ENCODE measurements at places on chromosomes 6 and 20.

GRCh38 chr6:23532227-23532626 is 593.8 kb upstream of the NRSN1 start:
- no peak for DNase-seq

DNA sequence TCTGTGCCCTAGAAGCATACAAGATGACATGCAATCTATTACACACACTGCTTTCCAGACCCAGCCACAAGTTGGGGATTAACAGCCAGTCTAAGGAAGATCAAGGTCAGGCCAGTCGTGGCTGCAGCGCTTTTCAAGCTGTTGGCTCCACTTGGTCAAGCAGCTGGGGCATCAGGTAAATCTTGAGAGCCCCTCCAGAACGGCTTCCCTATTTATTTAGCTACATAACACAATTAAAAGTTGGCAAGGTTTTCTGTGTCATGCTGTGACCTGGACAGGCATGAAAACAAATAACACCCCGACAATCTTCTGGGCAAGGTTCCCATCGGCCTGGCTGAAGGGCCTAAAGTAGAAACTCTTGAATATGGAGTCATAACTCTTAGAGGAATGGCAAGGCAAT is 524.3 kb downstream of the PRKN start:
- DNase-seq, result no peak

DNA sequence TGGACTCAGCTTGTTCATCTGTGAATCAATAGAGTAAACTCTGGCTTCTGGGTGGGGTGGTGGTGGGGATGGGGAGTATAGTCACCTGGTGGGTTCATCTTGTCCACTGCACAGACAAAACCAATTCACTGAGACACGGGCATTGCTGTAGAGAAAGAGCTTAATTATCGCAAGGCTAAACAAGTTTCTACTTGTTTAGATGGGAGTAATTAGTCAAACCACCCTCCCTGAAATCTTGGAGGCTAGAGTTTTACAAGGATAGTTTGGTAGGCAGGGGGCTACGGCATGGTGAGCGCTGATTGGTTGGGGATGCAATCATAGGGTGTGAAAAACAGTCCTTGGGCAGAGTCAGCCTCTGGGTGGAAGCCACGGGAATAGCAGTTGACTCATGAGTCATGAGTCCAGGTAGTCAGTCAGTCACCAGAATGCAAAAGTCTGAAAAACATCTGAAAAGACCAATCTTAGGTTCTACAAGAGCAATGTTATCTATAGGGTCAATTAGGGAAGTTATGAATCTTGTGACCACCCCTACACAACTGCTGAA is 77.8 kb downstream of the STMND1 start:
- DNase-seq, result peak; percentile 17

- DNase-seq, result no peak
Observed at GRCh38 chr6:135329851-135330803, 149.0 kb downstream of the MYB start.

- DNase-seq, result no peak
Observed at GRCh38 chr20:42506397-42506796, 683.3 kb downstream of the PTPRT start.

DNA sequence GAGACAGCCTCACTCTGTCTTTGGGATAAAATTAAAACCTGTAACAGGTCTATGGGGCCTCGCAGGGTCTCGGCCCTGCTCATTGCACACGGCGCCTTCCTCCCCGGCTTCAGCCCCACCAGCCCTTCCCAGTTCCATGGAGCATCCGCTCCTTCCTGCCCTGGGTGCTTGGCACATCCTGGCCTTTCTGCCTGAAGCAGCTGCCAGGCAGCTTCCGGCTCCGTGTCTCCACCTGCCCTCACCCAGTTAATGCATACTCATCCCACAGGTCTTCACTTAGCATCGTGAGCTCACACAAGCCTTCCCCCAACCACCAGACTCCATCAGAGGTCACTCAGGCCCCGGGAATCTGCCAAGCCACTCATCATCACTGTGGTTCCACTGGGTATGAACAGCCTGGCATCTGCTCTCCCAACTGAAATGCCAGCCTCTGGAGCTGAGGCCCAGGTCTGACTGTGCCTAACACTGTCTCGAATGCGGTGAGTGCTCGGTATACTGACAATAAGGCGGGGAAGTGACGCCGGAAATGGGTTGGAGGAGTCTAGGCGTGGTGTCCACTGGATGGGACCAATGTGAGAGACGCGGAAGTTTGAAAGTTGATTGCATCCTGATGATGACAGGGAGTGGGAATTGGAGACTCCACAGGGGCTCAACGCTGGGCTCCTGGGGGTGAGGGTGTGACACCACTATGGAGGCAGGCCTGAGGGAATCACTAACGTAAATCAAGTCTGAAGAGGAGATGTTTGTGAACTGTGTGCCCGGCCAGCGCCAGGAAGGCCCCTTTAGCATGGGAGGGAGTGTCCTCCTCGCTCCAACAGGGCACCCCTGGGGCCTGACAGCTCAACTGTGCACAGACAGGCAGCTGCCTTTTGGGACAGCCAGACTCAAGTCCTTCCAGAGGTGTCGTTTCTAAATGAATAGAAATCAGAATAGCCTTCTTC is 245.8 kb downstream of the TTLL2 start:
- DNase-seq, result no peak

DNA sequence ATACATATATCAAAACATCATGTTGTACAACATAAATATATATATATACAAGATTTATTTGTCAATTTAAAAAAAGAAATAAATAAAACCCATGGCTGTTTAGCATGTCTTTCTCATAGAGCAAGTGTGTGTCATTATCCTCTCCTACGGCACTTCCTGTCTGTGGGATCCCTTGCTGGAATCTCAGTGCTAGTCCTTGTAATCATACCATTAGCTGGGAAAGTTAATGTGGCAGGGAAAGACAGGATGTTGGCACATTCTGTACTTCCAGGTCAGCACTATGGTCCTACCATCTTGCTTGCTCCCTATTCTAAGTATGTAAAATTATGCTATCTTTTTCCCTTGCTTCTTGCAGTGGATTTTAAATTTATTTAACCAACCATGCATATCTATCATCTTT is 9.5 kb upstream of the SLC17A3 start:
- DNase-seq, result no peak

DNA sequence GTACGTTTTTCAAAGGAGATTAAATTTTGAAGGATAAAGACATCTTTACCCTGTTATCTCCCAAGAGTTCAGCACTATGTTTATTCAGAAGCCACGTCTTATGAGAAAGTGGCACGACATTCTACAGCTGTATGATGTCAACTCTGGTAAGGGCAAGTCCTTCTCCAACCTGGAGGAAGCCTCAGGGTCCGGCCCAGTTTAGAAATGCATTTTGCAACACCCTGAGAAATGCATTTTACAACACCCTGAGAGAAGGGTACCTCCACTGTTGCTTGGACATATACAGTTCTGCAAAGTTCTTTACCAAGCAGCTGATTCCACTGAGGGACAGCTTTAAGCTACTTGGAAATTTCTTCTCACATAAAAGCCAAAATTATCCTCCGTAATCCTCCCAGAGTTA is 17.5 kb downstream of the NAPB start:
- DNase-seq, result no peak

- peak; percentile 21 for DNase-seq
Observed at GRCh38 chr20:53786445-53787267, 193.0 kb upstream of the ZNF217 start.

DNA sequence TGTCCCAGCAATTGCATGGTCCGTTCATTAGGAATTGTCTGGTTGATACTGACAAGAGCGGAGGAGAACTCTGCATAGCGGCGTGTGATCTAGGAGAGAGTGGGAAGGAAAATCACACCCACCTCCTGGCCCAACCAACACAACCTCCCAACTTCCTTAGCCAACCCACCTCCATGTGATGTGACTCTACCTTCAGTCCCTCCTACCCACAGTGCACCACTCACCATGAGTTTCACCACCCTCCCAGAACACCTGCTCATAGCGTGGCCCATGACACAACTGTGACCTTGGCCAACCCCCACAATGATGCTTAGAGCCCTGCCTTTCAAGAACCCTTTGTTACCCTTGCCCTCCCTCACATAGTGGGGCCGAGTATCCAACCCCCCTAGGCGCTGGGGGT is 7.7 kb downstream of the VPS52 start:
- DNase-seq, result no peak

DNA sequence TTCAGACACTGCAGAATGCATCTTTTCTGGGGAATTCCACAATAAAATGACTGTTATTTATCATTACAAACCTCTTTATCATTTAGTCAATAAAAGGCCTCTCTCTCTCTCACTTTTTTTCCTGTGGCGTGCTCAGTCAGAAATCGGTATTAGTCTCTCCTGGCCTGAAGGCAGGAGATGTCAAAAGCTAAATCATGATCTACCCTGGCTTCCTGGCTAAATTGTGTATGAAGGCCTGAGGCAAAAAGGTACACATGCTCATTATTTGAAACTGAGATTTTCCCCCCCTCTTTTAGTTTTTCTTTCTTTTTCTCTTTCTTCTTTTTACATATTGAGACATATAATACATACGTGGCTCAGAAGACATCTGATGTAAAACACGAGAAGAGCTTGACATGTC is 375.0 kb upstream of the SLC35B3 start:
- no peak for DNase-seq

DNA sequence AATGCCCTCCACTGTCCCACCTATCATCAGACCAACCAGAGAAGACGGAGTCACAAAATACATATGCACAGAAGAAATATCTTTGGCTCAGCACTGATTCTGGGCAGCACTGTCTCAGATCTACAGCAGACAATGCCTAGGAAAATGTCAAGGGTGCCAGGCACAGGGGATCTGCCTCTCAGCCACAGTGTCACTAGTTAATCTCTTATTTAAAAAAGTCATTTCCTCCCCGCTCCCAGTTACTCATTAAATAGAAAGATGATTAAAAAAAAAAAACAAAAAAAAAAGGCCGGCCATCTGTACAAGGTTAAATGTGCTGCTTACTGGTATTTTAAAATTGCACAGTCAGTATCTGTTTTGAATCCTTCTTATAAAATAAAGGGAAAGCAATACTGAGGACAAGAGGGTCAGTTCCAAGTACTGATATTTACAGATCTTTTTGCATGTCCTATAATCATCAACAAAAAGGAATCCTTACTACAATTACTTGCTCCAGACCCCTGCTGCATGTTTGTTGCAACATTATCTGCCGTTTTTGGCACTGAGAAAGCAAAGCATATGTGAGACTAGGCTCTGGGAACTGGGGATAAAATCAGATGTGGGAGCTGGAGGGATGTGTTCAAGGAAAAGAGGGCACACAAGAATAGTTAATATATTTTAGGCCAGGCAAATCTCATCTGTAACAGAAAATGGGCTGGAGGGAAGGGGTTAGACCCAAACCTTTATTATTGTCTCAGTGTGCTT is 299.3 kb downstream of the KIF16B start:
- DNase-seq, result no peak

DNA sequence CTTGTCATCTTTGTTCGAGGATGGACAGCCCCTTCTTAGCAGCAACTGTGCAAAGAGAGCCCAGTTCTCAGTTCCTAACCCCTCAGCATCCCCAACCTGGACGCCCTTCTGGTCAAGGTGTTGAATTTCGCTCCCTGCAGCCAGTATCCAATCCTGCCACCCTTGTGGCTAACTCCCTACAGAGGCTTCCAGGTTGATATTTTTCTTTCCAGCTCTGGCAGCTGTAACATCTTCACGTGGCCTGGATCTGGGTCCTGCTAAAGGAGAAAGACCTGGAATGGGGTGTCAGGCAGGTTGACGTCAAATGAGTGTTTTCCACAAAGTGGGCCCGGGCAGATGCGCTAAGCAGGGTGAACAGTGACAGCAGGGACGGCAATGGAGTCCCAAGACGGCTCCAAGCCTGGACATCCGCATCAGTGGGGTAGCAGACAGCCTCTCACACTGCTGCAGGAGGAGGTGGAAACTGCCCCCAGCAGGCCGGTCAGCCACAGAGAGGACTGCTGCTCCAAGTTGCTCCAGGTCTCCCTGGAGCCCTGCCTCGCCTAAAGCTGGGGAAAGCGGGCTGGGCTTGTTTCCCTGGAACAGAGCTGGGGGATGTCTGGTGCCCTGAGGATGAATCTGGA is 1.0 kb upstream of the YTHDF1 start:
- DNase-seq, result no peak

DNA sequence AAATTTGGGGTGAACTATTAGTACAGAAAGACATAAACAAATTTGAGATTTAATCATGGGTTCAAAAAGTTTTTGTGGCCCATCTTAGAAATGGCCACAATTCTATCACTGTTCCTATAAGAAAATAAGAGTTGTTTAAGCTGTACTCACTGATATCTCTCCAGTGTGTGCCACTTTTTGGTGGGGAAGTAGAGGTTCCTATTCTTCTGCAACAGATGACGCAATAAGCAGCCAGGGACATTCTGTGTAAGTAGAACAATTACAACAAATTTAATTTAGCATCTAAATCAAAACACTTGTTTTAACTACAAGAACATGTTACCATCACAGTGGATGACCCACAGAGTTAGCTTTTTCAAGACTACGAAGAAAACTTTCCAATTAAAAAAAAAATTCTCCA is 9.9 kb downstream of the SERAC1 start:
- DNase-seq, result no peak

GRCh38 chr6:135268740-135269139 is 87.6 kb downstream of the MYB start:
- DNase-seq, result no peak

- DNase-seq, result no peak
Observed at GRCh38 chr20:25277941-25278521, 30.1 kb downstream of the PYGB start.

DNA sequence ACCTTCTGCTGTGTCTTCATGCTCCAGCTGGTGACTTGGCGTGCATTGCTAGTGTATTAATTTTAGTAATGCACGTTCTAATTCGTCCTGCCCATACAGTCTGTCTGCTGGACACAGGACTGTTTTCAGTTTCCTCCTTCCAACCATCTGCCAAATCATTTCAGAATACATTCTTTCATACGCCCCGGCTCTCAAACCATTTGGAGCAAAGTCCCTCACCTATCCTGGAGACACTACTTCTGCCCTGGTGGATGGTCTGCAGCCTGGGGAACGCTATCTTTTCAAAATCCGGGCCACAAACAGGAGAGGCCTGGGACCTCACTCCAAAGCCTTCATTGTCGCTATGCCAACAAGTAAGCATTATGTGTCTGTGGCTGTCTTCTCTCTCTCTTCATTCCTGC is 60.5 kb downstream of the FNDC1 start:
- DNase-seq, result no peak

DNA sequence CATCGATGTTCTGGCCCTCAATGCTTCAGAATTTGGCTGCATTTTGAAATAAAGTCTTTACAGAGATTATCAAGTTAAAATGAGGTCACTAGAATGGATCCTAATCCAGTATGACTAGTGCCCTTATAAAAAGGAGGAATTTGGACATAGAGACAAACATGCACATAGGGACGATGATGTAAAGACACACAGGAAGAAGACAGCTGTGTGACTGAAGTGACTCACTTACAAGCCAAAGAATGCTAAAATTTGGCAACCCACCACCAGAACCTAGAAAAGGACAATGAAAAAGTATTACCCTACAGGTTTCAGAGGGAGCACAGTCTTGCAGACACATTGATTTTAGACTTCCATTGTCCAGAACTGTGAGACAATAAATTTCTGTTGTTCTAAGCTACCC is 322.8 kb upstream of the GJE1 start:
- no peak for DNase-seq

GRCh38 chr6:5995949-5996713 is 10.6 kb downstream of the NRN1 start:
- peak; percentile 64 for DNase-seq

Measured in astrocyte of the hippocampus (primary cell).